Dermis microvascular lymphatic vessel endothelial cell (primary cell): ENCODE measurements at places on chromosomes 6 and 20. TPM values are rescaled to one million over a fixed set of nuclear protein-coding genes. Genes with fewer than 3 reads are reported as not detected.

Gene LKAAEAR1
- 0.13 and 0.26 TPM in 2 replicates for total RNA-seq

Gene DLL1
- 2.6 and 6.4 TPM in 2 replicates for total RNA-seq

Gene NR2E1
- not detected in 2 replicates for total RNA-seq

- DNase-seq, result no peak
Measured at GRCh38 chr6:143845033-143845432, 1.9 kb downstream of the LTV1 start.

DNA sequence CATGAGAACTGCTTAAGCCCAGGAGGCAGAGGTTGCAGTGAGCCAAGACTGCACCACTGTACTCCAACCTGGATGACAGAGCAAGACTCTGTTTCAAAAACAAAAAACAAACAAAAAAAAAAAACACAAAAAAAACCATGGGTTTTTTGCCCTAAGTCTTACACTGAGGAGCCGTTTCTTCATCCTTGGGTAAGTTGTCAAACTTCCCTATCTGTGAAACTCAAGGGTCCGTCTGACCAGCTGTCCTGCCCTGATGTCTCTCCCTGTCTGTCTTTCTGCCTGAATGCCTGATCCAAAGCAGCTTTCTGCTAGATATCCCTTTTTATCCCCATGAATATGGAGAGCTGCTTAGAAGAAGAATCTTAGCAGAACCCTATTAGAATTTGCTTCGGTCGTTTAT is 41.3 kb upstream of the CLDN20 start:
- DNase-seq, result no peak

DNA sequence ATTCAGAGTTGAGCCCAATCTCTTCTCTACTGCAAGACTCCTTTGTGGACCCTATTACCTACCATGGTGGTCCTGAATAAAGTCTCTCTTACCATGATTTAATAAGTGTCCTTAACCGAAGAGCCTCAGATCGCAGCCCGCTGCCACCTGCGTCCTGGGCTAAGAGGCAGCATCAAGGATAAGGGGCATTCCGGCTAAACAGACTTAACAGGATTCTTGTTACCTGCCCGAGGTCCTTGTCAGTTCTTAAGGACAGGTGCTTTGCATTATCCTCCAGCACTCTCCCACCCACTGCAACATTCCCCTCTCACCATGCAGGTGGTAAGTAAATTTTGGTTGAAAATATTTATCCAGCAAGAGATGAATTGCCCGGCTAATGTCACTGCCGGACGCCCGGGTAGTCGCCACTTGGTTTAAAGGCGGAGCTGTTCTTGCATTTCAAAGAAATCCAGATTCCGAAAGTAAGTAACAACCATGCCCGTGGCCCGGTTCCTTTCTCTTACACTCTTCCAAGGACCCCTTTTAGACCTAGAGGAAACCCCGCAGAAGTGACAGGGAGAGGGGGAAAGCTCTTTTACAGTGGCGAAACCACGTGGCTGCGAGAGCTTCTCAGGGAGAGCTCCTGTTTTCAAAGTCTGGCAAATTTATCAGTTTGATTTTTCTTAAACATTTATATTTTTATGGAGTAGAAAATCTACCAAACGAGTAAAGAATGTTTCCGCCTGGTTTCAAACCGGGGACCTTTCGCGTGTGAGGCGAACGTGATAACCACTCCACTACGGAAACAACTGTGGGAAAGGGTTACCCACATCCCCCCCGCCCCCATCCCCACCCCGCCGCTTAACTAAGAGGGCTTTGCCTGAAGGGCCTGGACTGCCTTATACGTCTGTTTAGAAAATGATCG is 41.9 kb upstream of the PRSS16 start:
- DNase-seq, result no peak
